Stimulated activated CD4-positive, alpha-beta T cell treated with anti-CD3 and anti-CD28 coated beads, TNF-alpha, amount 100 ng/mL, for 4 hours (primary cell): ENCODE measurements at places on chromosomes 1 and 21.

- no peak for DNase-seq
Measured at GRCh38 chr1:244239261-244239770, 188.2 kb downstream of the ZBTB18 start.

DNA sequence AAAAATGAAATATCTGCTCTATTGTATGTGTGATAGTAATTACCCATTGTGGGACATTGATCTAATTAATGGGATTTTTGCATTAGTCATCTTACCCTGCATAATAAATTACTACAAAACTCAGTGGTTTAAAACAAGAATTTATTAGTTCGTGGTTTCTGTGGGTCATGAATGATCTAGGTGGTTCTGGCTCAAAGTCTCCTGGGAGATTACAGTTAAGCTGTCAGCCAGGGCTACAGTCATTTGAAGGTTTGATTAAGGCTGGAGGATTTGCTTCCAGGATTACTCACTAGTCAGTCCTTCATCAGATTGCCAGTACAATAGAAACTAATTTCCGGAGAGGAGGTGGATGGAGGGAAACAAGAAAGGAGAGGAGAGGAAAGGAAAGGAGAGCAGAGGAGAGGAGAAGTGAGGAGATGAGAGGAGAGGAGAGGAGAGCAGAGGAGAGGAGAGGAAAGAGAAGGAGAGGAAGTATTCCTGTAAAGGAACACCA lies 60.4 kb upstream of the TNFSF4 start:
- DNase-seq = no peak

GRCh38 chr1:245016700-245017099 lies 138.1 kb upstream of the KIF26B start:
- no peak for DNase-seq

DNA sequence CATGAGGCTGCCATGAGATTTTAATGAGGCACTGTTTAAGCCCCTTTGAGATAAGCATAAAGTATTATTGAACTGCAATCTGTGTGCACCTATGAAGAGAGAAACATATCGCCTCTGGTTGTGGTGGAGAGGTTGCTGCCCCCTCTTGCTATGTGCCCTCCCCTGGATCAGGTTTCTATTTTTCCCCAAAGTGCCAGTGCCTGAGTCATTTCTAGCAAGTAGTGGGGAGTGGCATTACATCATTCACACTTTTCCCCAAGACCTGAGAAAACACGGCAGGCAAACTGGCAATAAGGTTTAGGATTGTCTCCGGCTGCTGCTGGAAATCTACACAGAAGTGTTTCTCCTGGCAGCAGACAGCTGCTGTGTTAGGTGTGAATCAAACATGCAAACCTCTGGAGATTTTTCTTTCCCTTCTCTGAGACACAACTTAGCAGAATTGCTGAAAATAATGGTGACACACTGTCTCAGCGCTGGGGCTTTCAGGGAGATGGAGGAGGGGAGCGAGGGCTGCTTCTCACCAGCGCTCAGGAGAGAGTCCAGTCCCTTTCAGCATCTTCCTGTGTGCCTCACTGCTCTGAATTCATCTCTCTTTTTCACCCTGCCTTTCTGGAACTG lies 13.7 kb upstream of the RGS16 start:
- no peak for DNase-seq

DNA sequence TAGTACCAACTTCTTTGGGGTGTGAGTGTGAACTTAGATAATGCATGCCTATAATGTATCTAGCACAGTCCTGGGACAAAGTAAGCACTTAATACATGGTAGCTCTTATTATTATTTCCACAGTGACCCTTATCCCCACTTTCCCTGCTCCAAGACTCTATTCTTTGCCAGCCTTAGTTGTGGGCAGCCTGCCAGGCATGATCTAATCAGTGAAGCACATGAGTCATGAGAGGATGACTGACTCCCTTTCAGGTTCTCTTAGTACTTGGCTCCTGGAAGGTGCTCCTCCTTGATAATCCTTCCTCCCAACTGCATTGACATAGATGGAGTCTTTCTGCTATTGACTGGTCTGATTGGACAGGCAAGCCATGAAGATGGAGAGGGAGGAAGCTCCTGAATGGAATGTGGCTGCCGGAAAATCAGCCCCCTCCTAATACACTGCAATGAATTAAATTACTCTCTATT lies 17.4 kb upstream of the GNG12 start:
- no peak for DNase-seq

DNA sequence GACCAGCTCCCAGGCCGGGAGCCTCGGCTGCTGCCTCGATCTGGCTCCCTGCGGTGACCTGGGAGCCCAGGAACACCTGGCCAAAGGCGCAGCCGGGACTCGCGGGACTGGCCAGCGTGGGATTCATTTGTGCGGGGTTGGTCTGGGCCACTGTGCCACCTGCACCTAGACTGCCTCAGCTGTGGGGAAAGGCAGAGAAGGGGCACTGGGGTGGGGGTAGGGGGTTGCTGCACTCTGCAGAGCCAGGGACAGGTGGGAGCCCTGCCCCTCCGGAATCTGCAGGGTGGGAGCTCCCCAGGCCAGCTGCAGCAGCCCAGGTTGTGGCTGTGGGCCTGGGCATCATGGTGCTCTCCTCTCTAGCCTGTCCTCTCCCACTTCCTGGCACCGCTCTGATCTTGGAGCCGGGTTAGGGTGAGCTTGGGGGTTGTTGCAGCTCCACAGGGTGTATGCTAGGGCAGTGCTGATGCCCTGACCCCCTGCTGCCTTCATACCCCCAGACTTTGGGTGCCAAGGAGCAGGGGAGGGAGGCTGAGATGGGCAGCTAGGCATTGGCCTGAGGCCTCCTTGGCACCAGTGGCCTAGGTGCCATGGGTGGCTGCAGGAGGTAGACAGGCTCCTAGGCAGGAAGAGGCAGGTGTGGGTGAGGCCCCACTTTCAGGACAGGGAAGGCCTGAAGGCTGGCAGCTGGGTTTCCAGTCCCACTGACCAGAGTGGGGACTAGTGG lies 57.5 kb upstream of the ETV3 start:
- DNase-seq = no peak

DNA sequence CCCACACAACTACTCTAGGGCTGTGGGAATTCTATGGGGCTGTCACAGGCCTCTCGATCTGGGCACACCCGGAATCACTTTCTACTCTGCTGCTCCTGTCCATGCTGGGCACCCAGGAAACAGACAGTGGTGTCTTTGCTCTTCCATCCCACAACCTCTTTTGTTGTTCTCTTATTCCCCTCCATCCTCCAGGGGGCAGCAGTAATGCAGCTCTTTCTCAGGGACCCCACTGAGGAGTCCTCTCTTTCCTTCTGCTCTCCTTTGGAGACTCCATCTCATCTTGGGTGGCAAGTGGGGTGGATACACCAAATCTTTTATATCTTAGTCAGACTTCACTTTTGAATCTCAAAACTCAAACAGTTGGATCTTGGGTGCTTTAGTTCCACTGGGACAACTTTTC lies 206.3 kb downstream of the HS2ST1 start:
- no peak for DNase-seq

GRCh38 chr1:61087571-61087970 lies 5.2 kb downstream of the NFIA start:
- DNase-seq = no peak

DNA sequence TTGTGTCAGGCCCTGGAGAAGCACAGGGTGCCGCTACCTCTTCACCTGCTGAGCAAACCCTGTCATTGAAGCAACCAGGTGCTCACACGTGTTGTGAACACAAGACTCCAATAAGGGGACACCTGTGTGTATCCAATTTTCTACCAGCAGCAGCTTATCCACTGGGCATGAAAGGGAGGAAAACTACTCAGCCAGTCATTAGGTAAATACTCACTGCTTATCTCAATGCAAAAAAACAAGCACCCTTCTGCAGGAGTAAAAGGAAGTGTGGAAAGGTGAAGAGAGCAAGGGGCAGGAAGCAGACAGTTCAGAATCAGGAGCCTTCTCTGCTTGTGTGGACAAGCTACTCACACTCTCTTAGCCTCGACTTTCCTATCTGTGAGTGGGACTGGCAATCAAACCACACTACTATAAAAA lies 148.9 kb downstream of the ETS2 start:
- DNase-seq = no peak

- DNase-seq = no peak
Measured at GRCh38 chr21:35448876-35449599, 399.9 kb upstream of the RUNX1 start.

DNA sequence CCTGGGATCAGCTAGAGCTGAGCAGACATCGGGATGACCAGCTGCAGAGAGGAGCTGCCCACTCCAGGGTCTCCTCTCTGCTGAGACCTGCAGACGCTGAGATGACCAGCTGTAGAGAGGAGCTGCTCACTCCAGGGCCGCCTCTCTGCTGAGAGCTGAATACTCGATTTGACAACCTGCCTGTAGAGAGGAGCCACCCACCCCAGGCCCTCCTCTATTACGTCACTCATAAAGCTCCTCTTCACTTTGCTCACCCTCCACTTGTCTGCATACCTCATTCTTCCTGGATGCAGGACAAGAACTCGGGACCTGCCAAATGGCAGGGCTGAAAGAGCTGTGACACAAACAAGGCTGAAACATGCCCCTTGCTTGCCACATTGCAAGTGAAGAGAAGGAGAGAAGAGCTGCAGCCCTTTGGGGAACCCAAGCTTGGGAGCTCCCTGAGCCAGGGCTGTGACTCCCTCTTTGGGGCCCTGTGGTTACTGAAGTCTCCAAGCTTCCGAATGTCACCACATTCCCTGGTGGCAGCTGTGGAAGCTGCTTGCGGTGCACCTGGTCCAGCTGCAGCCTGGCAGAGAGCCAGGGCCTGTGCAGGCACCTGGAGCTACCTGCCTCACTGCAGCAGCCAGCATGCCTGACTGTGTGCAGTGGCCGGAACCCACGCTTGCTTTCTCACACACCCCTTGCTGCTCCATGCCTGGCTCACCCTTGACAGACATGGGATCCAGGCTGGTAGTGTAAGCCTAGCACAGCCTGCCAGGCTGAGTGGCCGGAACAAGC lies 59.6 kb downstream of the CC2D1B start:
- no peak for DNase-seq

- no peak for DNase-seq
Measured at GRCh38 chr1:66747501-66747900, 4.8 kb upstream of the DYNLT5 start.

- no peak for DNase-seq
Measured at GRCh38 chr1:27787895-27788294, 14.9 kb downstream of the STX12 start.

GRCh38 chr1:208164609-208165008 lies 79.6 kb downstream of the PLXNA2 start:
- DNase-seq = no peak

GRCh38 chr1:166391279-166392066 lies 224.7 kb upstream of the FAM78B start:
- no peak for DNase-seq
